ENCODE measurements at places on chromosomes 4 and X.

- DNase-seq = no peak
Measured at GRCh38 chr4:152807294-152807829, 27.6 kb downstream of the ARFIP1 start.

GRCh38 chr4:87109945-87110344 lies 110.5 kb downstream of the KLHL8 start:
- no peak for DNase-seq

GRCh38 chrX:13939741-13940597 lies 89.7 kb downstream of the GEMIN8 start:
- DNase-seq = no peak

DNA sequence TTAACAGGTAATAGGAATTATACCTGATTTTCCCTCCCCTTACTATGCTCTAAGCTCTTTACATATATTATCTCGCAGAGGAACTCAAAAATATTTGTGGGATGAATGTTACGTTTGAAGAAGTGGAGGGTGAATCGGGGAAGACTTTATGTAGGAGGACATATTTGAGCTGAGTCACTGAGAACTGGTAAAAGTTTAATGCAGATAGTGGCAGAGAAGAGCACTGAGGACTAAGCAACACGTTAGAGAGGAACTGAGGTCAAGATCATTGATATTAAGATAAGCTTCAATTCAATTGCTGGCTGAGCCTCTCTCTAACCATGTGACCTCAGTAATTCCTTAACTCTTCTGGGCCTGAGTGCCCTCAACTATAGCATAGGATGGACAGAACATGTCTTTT lies 26.4 kb upstream of the ELOVL6 start:
- DNase-seq = no peak

DNA sequence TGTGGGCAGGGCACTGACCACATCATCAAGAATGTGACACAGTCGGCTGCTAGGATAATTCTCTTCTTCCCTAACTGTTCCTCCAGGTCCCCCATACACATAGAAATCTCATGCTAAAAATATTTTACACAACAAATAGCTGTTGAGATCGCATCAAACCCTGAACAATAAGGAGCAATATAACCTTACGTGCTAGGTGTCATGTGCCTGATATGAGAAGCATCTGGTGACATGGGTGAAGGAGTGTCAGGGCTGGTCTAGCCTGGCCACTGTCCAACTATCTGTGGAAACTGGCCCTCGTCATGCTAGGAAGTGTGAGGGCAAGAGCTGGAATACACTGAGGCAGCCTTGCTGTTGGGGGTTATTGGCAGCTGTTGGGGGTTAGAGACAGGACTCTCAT lies 167.3 kb upstream of the PGRMC2 start:
- DNase-seq = no peak

DNA sequence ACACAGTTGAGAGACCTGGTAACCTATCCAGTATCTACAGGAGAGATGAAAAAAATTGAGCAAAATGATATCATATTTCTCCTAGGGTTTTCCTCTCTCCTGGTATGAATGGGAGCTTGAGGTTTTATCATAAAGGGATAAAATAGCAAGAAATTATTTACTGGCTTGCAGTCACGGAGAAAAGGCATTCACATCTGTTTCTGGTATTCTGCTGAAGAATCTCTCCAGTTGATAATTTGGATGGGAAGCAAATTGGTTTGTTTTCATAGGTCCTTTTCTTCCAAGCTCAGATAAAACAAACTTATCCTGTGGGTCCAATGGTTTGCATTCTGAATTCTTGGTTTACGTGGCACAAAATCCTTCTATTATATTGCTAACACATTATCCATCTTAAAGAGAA lies 83.1 kb upstream of the GYPA start:
- DNase-seq = no peak

DNA sequence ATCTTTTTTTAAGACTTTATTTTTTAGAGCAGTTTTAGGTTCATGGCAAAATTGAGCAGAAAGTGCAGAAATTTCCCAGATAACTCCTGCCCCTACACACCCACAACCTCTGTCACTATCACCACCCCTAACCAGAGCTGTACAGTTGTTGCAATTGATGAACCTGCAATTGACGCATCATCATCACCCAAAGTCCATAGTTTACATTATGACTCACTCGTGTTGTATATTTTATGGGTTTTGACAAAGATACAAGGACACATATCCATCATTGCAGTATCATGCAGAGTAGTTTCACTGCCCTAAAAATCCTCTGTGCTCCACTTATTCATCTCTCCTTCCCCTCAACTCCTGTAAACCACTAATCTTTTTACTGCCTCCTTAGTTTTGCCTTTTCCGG lies 34.5 kb upstream of the WAS start:
- no peak for DNase-seq

Data from NCI-H2171 (cell line).